ENCODE measurements at places on chromosomes 13 and 19.

GRCh38 chr13:94268661-94269060 lies 210.8 kb downstream of the DCT start:
- no peak for DNase-seq

GRCh38 chr19:44740351-44740824 lies 8.1 kb upstream of the BCL3 start:
- DNase-seq, result peak; percentile 61

GRCh38 chr13:44918326-44919103 lies 70.8 kb downstream of the NUFIP1 start:
- DNase-seq, result no peak

DNA sequence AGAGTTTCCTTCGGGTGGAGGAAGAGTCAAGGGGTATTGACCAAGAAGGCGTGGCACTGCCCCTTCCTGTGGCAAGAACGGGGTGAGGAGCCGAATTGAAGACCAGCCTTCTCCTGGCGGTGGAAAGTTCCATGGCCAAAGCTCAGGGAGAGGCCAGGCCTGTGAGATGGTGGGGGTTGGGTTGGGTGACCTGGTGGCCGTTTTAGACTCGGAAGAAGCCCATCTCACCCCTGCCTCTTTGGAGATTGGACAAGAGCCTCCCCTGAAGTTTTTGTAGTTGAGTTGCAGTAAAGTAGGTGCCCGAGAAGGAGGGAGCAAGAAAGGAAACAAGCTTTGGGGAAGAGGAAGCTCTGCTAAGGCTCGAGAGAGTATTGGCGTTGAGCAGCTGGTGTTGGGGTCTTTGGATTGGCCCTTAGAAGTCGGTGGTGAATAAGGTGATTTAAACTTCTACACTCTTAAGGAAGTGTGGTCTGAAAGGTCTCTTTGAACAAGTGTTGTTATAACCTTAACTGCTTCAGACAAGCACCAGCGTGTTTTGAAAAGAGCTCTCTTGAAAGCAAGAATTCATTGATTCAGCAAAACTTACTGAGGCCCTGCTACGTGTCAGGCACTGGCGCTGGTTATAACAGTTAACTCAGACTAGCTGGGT lies 964 bp downstream of the SPINT2 start:
- DNase-seq, result peak; percentile 47

GRCh38 chr13:104487006-104487405 lies 1420.8 kb upstream of the SLC10A2 start:
- no peak for DNase-seq

DNA sequence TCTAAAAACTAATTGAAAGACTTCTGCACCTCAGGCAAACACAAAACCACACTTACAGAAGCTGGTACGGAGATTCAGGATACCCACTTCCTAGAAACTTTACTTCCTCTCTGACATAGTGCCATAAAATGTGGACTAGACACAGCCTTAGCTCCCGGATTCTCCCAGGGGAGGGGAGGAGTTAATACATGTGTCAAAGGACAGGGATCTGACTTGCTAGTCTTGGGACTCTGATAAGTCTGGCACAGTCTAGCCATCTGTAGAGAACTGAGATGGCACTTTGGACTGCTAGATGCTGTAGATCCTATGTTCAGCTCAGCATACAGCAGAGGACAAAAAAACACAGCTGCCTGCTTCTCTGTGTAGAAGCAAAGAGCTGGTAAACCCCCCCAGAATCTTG lies 769.8 kb upstream of the MIR17HG start:
- no peak for DNase-seq

- DNase-seq, result no peak
Measured at GRCh38 chr13:51291341-51291740, 48.1 kb upstream of the SERPINE3 start.

GRCh38 chr19:16153582-16154336 lies 10.3 kb downstream of the HSH2D start:
- DNase-seq, result peak; percentile 71

All from NAMALWA (cell line).